ENCODE measurements at places on chromosomes 5 and 9.
A peak's percentile ranks its signal among the peaks of the same experiment; 100 is the strongest.

DNA sequence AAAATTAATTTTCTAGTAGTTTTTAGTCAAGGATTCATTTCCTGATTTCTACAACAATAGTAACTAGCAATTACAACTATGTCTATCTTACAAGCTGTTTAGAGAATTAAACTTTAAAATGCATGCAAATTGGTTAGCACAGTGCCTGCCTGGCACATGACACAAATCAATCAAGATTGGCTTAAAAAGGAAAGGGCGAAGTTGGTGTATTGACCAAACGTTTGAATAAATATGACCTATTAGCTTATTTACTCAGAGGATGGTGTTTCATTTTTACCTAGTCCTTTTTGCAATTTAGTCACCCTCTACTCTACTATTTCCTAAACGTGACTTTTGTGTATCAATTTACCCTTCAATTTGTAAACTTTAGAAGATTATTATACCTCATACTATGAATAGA lies 83.5 kb downstream of the GDA start:
- DNase-seq: no peak

GRCh38 chr5:154267516-154267915 lies 77.0 kb downstream of the GALNT10 start:
- no peak for DNase-seq

DNA sequence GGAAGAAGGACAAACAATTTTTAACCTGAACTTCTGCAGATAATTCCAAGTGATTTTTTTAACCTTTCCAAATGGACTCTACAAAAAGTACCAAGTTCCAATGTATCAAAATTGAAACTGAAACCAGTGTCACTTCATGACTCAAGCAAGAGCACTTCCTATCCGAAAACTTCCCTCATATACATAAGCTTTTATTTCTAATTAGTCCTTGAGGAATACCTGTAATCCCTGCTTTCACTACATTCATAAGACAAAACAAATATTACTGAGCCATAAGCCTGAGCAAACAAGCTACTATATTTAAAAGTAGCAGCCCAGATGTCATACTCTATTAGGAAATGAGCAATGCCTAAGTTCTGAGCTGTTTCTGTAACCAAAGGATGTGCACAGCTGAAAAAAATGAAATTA lies 224.4 kb downstream of the EBF1 start:
- peak; percentile 16 for DNase-seq

- no peak for DNase-seq
Observed at GRCh38 chr9:130854092-130854491, 19.0 kb downstream of the ABL1 start.

DNA sequence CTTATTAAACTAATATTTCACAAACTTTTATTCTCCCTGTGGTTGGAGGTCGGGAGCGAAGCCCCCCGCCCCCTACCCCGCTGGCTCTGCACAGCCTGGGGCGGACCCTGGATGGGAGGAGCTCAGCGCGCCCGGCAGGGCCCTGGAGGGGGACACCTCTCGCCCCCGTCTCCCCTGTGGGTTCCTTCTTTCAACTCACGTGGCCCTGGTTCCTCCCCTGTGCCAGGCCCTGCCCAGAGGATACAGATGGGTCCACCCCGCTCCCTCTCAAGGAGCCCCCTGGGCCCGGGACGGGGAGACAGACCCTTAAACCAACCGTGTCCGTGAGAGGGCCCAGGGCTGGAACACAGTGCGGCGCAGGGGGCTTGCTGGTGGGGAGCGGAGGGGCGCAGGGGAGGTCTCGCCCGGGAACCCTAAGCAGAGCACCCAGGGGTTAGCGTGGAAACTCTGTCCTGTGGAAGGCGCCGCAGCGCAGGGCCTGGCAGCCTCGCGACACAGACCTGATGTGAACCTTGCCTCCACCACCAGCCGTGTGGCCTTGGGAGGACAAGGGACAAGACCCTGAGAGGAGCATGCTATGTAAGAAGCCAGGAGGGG lies 103.7 kb upstream of the MVB12B start:
- no peak for DNase-seq

Data from iris pigment epithelial cell (primary cell).